ENCODE measurements at places on chromosomes 6 and 20.
A peak's percentile ranks its signal among the peaks of the same experiment; 100 is the strongest.

- DNase-seq = peak; percentile 14
Measured at GRCh38 chr6:40962241-40962640, 76.8 kb downstream of the UNC5CL start.

DNA sequence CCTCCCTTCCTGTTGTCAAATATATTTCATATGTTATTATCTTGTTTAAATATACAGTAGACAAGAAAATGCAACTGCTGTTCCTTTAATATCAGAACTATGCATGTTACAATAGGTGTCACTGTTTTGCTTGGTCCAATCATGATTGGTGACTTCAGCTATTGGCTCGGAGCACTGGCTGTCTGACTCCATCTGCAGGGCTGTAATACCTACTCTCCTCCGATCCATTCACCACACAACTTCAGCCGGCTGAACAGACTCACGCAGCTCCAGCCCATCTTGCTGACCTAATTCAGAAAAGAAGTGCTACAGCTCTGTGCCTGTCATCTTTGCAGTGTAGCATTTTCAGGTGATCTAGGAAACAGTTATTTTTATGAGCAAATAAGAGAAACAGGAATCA is at the start of gene BTBD3:
Gene BTBD3 (plus strand): TSS at position 231 of the 400 bp plus-strand sequence. CDS start 383 bp downstream, outside the sequence.
- DNase-seq = no peak

DNA sequence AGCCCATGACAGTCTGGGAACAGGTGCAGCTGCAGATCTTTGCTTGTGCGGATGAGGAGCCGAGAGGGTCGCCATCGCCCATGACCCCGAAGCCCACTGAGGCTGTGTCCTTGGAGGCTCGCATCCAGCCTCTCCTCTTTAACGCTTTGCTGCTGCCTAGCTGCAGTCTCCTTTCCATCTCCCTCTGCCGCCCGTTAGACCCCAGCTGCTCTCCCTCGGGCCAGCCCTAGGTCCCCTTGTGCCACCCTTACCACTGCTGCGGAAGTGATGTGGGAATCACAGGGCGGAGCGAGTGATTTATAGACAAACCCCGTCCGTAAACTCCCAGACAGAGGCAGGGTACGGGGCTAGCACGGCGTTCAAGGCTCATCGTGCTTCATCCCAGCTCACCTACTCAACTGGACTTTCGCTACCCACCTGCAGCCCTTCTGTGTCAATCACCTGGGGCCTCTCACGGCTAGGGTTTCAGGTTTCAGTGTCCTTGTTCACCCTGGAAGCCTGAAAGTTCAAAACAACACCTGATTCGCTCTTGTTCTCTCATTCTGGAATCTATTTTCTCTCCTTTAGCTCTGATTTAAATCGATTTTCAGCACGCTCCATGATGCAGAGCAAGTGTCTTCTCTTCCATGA is 76.1 kb downstream of the PAX1 start:
- DNase-seq = no peak

GRCh38 chr20:18692447-18692846 is 104.6 kb downstream of the DTD1 start:
- no peak for DNase-seq

DNA sequence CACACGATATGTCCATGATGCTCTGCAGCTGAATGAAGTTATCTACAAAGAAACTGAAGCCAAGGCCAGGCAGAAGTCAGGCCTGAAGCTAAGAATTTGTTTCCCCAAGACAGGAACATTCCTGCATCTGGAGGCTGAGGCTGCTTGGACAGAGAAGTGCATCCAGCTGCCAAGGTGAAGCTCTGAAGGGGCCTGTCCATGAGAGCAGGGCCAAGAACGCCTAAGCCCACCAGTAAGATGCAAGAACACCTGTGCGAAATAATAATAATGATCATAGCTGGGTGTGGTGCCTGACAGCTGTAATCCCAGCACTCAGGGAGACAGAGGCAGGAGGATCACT is 37.7 kb upstream of the B4GALT5 start:
- no peak for DNase-seq

DNA sequence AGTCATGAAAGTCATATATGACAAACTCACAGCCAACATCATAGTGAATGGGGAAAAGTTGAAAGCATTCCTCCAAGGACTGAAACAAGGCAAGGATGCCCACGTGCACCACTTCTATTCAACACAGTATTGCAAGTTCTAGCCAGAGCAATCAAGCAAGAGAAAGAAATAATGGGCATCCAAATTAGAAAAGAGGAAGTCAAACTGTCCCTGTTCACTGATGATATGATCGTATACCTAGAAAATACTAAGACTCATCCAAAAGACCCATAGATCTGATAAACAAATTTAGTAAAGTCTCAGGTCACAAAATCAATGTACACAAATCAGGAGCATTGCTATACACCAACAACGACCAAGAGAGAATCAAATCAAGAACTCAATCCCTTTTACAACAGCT is 41.2 kb downstream of the RPP21 start:
- DNase-seq = no peak

- no peak for DNase-seq
Measured at GRCh38 chr6:137430954-137431353, 63.2 kb downstream of the OLIG3 start.

DNA sequence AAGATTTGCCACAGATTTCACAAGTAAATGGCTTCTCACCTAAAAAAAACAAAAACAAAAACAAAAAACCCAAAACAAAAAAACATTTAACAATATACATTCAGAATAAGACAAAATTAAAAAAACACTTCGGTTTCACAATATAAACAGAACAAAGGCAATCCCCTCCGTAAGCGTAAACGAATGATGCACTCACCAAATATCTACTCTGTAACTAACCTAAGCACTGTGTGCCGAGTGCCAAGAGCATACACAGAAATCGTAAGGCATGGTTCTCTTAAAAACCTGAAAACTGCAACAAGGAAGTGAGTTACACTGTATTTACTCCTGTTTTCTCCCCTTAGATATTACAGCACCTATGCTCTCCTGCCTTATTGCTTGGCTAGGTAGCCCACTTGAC is 12.1 kb upstream of the MICAL1 start:
- DNase-seq = no peak

- no peak for DNase-seq
Measured at GRCh38 chr6:31092769-31093505, 19.4 kb downstream of the C6orf15 start.

- no peak for DNase-seq
Measured at GRCh38 chr6:9405369-9405768, 970.0 kb upstream of the SLC35B3 start.

- no peak for DNase-seq
Measured at GRCh38 chr6:82144852-82145340, 102.6 kb downstream of the IBTK start.

DNA sequence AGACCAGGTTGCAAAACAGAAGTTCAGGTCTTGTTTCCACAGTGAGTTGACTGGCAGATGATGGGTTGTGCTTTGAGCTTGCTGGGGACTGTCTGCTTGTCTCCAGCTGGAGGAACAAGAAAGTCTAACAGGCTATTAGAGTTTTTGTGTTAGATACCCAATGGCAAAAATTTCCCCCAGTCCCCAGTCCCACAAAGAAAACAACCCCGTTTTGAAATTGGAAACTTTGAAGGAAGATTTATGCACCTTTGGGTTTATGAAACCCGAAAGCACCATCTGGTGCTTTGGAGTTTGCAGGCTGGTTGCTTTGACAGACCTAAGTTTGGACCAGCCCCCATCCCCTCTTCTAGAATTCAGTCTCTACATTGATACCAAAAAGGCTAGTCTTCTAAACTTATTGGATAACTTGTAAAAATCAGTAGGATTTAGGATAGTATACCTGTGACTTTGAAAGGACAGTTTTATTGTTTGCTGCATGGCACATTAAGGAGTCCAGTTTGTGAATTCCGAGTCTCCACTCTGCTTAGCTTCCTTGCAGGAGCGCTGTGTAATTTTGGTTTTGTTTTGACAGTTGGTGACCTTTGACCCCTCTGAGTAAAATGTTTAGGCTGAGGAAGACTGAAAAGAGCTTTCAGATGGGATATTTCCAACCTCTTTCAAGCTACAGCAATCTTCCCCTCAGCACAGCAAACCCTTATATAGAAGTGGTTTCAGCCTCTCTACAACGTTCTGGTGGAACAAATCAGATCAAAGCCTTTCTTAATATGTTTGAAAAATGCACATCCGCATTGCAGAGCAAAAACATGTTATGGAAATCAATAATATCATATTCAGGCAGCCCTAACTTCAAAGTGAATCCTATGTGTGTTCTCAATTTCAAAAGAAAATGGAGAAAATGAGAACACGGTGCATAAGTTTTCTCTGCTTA is 25.5 kb upstream of the PRL start:
- no peak for DNase-seq

- DNase-seq = no peak
Measured at GRCh38 chr6:20182926-20183521, 29.2 kb downstream of the MBOAT1 start.

- no peak for DNase-seq
Measured at GRCh38 chr6:109939654-109940053, 38.5 kb upstream of the GPR6 start.

GRCh38 chr6:36277946-36278470 is 8.1 kb downstream of the PNPLA1 start:
- no peak for DNase-seq

- DNase-seq = no peak
Measured at GRCh38 chr6:89414215-89414614, 2.1 kb upstream of the RRAGD start.

DNA sequence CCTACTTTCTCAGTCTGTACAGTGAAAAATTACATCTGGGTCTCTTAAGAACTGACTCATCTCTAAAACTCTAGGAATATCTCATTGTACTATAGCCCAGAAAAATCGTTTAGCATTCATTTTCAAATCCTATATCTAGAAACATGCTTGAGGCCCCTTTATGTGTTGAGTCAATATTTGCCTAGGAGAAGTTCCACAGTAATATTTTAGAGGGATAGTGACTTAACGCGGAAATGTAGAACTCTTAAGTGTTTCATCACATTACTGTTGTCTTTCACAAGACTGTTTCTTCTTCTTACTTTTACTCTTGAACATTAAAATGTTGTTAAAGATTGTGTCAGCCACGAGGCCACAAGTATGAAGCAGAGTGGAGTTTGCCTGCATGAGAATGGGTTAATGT is 23.0 kb upstream of the MYLIP start:
- peak; percentile 69 for DNase-seq

GRCh38 chr6:31558631-31559500 is 11.5 kb downstream of the NFKBIL1 start:
- DNase-seq = peak; percentile 99

DNA sequence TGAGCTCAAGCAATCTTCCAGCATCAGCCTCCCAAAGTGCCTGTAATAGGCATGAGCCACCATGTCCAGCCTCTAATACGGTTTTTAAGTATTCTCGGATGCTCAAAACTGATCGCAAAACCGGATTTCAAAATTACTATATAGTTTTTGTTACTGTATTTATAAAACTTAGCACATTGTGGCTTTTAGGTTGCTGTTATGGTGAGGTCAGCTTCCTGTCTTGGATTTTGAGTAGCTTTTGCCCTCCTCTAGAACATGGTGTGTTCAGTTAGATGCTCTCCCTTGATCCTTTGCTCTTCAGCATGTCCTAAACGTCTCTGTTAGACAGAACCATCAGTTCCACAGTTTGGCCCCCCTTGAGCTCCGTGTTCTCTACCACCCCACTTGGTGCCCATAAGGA is 96.2 kb downstream of the RPP40 start:
- DNase-seq = no peak

GRCh38 chr6:87075168-87075567 is 19.7 kb downstream of the CGA start:
- peak; percentile 35 for DNase-seq

DNA sequence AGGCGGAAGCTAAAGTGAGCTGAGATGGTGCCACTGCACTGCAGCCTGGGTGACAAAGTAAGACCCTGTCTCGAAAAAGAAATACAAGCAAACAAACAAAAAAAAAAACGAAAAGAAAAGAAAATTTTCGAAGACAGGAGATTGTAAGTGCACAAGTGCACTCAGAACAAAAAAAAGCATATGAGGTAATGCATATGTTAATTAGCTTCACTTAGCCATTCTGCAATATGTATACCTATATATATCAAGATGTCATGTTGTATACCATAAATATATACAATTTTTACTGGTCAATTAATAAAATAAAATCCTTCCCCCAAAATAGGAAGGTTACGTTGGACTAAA is 127.5 kb downstream of the RIN2 start:
- DNase-seq = no peak

- DNase-seq = no peak
Measured at GRCh38 chr6:157669323-157669722, 153.7 kb upstream of the SNX9 start.

GRCh38 chr6:54093326-54093948 is 17.8 kb upstream of the MLIP start:
- no peak for DNase-seq

DNA sequence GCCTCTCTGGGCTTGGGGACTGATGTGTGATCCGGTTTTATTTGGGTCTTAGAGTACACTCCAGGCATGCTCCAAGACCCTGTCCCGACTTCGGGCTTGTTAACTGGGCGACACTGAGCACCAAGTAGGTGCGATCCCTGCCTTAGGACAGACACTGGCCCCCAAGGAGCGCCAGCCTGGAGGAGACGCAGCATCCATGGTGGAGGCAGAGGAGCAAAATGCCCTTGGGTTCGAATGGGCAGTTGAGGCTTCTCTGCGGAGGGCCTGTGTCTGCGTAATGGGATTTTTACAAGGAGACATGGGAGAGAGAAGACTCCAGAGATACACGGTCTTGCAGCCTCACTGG is 593 bp upstream of the LEMD2 start:
- DNase-seq = no peak

GRCh38 chr6:14682812-14683211 is 563.1 kb upstream of the JARID2 start:
- DNase-seq = no peak

- no peak for DNase-seq
Measured at GRCh38 chr6:128719786-128720185, 163.2 kb upstream of the LAMA2 start.

DNA sequence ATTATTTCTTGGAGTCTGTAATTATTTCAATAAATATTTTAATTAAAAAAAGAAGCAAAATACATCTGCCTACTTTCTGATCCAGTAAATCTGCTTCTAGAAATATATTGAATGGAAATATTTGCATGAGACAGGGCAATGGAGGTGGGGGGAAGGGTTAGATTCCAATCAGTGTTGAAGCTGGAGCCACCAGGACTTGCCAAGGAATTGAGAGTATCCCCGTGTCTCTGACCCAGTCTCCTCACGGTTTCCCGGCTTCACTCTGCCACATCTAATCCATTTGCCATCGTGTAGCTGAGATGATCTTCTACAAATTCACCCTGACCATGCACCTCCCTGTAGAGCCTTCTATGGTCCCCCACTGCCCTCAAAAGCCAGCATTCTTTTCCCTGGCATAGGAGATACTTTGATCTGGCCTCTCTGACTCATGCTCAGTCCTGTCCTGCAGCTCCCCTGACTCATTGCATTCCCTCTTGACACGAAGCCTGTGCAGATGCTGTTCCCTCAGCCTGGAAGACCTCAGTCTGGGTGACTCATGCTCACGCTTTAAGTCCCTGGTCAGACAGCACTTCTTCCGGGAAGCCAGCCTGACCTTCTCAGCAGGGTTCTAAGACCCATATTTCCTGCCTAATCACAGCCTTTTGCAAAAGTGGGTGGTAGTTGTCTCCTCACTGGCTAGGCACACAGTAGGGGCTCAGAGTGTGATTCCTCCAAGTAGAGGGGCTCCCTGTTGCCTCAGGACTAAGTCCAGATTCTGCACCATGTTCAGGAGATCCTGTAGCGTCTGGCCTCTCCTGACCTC is 23.0 kb upstream of the FKBP1A start:
- DNase-seq = peak; percentile 66

- DNase-seq = no peak
Measured at GRCh38 chr6:145809211-145809610, 5.4 kb downstream of the FBXO30 start.

- DNase-seq = no peak
Measured at GRCh38 chr6:111920578-111920977, 47.3 kb upstream of the FYN start.

- no peak for DNase-seq
Measured at GRCh38 chr6:82035526-82035925, 212.0 kb downstream of the IBTK start.

Data from inflammatory macrophage treated with lipopolysaccharide for 1 hour (primary cell).